ENCODE measurements at places on chromosomes 1 and 21. TPM values are rescaled to one million over a fixed set of nuclear protein-coding genes. Genes with fewer than 3 reads are reported as not detected.

Gene PGLYRP4
- total RNA-seq: not detected

Gene MYOG
- not detected for total RNA-seq

Gene PLA2G5
- 2.9 TPM for total RNA-seq

Gene TAL1
- 20.5 TPM for total RNA-seq

Gene TMIGD3
- 1.9 TPM for total RNA-seq

Gene B3GALT2
- 0.17 TPM for total RNA-seq

All from subcutaneous adipose tissue (tissue), 4 donors.